ENCODE measurements at places on chromosomes 2 and 18. TPM values are rescaled to one million over a fixed set of nuclear protein-coding genes. Genes with fewer than 3 reads are reported as not detected.

- no peak overlapping the region for H3K4me3 ChIP-seq
- no peak for DNase-seq
- H3K27me3 ChIP-seq = no peaks in the 10 kb centered on the region
- peaks cover 14% of the 10 kb centered on the region for H3K4me1 ChIP-seq
These were observed 19.4 kb downstream of the SEPTIN10 start for GRCh38 chr2:109594246-109594885.

GRCh38 chr18:22705328-22705727 is 227.8 kb upstream of the RBBP8 start:
- no peaks in the 10 kb centered on the region for H3K36me3 ChIP-seq
- H3K27ac ChIP-seq = no peak overlapping the region
- DNase-seq = no peak
- H3K4me3 ChIP-seq = no peak overlapping the region

GRCh38 chr2:211609127-211609526 is 929.5 kb downstream of the ERBB4 start:
- peak; percentile 4 for DNase-seq
- H3K4me1 ChIP-seq = no peaks in the 10 kb centered on the region
- no peak overlapping the region for H3K4me3 ChIP-seq
- no peaks in the 10 kb centered on the region for H3K36me3 ChIP-seq
- no peaks in the 10 kb centered on the region for H3K27me3 ChIP-seq

DNA sequence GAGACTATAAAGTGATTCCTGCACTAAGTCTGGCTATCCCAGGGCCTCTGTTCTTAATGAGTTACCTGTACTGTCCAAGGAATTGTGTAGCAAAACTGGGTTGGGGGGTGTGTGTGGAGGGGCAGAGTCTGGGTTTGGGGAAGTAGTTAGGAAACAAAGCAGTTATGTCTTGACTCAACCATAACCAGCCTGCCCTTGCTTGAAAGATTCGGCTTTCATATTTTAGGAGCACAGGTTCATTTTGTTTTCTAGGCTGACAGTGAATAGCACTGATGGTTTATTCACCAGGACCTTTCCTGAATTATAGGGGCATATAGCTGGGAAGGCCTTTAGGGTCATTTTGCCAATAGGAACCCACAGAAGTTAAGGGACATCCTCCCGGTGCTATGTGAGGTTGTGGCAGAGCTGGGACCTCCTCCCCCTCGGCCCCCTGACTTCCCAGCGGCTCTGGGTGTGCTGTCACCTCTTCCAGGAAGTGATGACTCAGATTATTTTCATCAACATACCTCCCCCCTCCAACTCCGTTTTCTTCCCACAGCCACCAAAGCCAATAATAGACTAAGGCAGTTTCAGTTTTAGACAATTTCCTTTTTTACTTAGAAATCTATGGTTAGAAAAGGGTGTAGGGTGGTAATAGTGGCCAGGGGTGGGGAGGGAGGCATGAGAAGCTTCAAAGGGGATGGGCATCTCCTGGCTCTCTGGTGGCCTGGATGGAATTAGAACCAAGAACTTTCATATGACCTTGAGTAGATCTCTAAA is 44.8 kb downstream of the SETBP1 start:
- no peaks in the 10 kb centered on the region for H3K36me3 ChIP-seq
- no peaks in the 10 kb centered on the region for H3K27me3 ChIP-seq
- DNase-seq = peak; percentile 34
- no peak overlapping the region for H3K27ac ChIP-seq

DNA sequence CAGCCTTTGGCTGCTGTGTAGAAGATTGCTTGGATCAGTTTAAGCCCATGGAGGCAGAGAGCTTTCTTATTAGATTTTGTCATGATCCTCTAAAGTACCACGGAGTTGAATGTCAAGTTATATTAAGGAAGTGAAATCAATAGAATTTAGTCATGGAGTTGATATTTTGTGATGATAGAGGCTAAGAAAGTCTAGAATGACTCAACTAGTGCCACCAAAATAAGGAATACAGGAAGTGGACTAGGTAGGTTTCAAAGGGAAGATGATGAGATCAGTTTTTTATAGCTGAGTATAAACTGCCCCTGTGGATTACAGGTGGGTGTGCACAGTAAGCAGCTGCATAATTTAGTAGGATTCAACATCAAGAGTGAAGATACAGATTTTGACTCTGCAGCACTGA is 25.2 kb downstream of the FBXO36 start:
- DNase-seq = no peak
- no peaks in the 10 kb centered on the region for H3K36me3 ChIP-seq

- no peaks in the 10 kb centered on the region for H3K27me3 ChIP-seq
- DNase-seq = no peak
- H3K36me3 ChIP-seq = no peaks in the 10 kb centered on the region
- H3K4me1 ChIP-seq = no peaks in the 10 kb centered on the region
- H3K27ac ChIP-seq = no peak overlapping the region
These were observed 248.0 kb downstream of the MYCN start for GRCh38 chr2:16188261-16188890.

GRCh38 chr2:180715044-180715443 is 265.4 kb upstream of the UBE2E3 start:
- no peak overlapping the region for H3K27ac ChIP-seq
- no peaks in the 10 kb centered on the region for H3K27me3 ChIP-seq
- no peak for DNase-seq

- no peak overlapping the region for H3K4me3 ChIP-seq
- no peak for DNase-seq
- H3K4me1 ChIP-seq = peaks cover 60% of the 10 kb centered on the region
These were observed 33.5 kb downstream of the NHEJ1 start for GRCh38 chr2:219127037-219127635.

DNA sequence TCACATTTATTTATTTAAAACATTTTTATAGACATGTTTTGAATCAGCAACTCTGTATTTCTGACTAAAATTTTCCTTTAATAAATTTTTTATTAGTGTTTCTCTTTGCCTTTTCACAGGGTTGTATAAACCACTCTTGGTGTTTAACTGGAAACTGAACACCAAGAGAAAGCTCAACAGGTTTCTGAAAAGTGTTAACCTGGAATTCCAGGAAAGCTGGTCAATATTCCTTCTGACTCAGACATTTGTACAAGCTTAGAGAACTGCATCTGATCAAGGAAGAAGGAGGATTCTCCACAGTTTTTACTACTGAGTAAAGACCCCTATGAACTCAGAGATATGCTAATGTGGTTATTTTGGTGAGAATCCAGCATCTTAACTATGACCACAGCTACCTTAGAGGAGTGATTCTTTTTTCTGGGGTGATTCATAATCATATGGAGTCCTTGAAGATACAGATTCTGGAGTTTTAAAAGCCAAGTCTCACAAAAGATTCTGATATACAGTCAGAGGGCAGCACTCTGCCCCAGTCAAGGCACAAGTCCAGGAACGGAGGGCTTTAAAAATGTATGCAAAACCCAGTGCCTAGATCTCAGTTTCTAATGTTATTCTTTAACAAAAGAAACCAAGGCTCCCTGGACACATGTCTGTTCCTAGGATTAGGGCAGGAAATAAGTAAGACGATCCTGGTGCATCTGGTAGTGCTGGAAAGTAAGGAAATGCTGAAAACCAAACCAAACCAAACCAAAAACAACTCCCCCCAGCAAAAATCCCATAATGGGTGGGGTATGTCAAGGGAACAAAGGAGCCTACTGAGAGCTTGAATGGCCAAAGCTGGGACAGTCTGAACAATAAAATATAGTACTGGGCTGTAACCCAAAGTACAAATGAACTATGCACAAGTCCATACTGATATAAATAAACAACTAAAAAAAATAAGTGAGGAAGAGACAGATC is 85.1 kb upstream of the FZD5 start:
- H3K4me1 ChIP-seq = peaks cover 7% of the 10 kb centered on the region
- no peaks in the 10 kb centered on the region for H3K36me3 ChIP-seq
- no peak overlapping the region for H3K27ac ChIP-seq
- DNase-seq = no peak
- no peaks in the 10 kb centered on the region for H3K27me3 ChIP-seq

DNA sequence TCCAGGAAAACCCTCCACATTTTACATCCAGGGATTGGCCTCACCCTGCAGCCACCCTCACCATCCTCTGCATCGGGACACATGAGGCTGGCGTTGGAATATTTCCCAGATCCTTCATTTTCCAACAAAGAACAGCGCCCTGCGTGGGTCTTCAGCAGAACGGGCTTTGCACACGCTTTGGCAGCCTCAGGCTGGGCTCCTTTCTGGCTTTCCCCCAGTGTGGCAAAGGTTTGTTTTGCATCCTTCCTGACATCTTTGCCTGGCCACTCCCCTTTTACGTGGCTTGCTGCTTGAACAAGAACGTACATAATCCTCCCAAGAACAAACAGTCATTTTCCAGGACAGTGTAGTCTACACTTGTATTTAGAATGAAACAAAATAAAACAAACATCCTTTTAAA is 25.6 kb upstream of the GREB1 start:
- no peak overlapping the region for H3K4me3 ChIP-seq
- peaks cover 38% of the 10 kb centered on the region for H3K27me3 ChIP-seq
- H3K27ac ChIP-seq = no peak overlapping the region
- H3K4me1 ChIP-seq = peaks cover 17% of the 10 kb centered on the region

DNA sequence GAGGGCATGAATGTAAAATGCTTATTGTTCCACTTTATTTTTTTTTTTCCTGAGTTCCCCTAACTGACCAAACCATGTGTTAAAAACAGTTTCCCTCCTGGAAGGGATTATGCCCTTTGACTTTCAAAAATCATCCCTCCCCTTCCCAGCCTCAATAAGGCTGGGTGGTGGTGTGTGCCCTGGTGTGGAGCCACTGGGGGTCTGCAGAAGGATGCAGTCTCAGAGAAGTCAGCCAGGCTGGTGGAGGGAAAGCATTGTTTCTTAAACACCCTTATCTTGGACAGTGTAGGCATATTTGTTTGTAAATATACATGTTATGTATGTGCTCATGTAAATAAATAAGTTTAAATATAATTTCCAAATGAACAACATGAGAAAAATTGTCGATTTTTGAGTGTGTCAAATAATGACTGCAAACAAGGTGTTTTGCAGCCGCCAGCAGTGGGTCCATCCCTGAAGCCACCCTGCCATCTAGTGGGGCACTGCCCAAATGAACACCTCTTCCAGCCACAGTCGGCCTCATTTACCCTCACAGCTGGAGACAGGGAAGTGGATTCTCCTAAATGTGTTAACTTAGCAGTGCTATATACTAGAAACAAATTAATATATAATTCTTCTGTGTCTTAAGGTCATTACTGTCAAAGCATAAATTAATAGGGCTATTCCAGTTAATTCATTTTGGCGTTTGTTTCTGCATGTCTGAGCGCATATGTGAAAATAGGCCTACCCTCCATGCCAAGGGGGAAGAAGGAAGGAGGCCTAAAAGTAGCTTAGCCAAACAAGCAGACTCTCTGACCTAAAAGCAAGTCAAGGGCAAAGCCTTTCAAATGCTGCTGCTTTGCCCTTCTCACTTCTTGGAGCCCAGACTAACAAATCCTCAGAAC is 209.6 kb upstream of the PIK3C3 start:
- H3K4me3 ChIP-seq = no peak overlapping the region
- no peak overlapping the region for H3K27ac ChIP-seq
- H3K27me3 ChIP-seq = peaks cover 13% of the 10 kb centered on the region
- DNase-seq = peak; percentile 69
- no peaks in the 10 kb centered on the region for H3K36me3 ChIP-seq

GRCh38 chr2:136433261-136433660 is 315.3 kb upstream of the CXCR4 start:
- no peak overlapping the region for H3K4me3 ChIP-seq
- H3K27ac ChIP-seq = no peak overlapping the region
- H3K27me3 ChIP-seq = peaks cover 11% of the 10 kb centered on the region
- H3K4me1 ChIP-seq = no peaks in the 10 kb centered on the region
- no peaks in the 10 kb centered on the region for H3K36me3 ChIP-seq
- no peak for DNase-seq

DNA sequence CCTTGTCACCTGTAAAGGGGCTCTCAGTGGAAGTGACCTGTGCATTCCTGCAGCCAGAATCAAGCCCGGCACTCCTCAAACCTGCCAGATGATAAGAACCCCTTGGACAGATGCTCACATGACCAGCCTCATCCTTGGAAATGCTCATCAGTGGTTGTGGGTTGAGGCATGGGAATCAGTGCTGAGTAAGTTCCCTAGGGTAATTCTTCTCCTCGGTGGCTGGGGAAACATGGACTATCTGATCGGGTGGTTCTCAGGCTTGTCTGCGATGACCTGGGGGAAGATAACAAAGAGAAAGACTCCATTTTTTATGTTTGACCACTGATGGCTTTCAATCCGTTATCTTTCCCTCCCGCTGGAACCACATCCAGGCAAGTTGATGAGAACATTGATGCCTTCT is 84.0 kb downstream of the SPP2 start:
- H3K4me1 ChIP-seq = peaks cover 21% of the 10 kb centered on the region
- no peaks in the 10 kb centered on the region for H3K27me3 ChIP-seq
- peaks cover 16% of the 10 kb centered on the region for H3K36me3 ChIP-seq
- no peak overlapping the region for H3K4me3 ChIP-seq
- H3K27ac ChIP-seq = no peak overlapping the region
- no peak for DNase-seq

- no peak for DNase-seq
- no peak overlapping the region for H3K27ac ChIP-seq
- no peaks in the 10 kb centered on the region for H3K27me3 ChIP-seq
- no peak overlapping the region for H3K4me3 ChIP-seq
- peaks cover 51% of the 10 kb centered on the region for H3K4me1 ChIP-seq
These were observed 39.6 kb downstream of the PTPN2 start for GRCh38 chr18:12844391-12844790.

GALNT14 gene
- 61.9 TPM for total RNA-seq

SPR gene
- total RNA-seq = 71.1 TPM

SFXN5 gene
- 16.4 TPM for total RNA-seq

CREB1 gene
- 81.4 TPM for total RNA-seq

SULT1C2 gene
- 2.0 TPM for total RNA-seq

MAP3K19 gene
- not detected for total RNA-seq

Data from Calu3 (cell line).